LoVo (cell line): ENCODE measurements at places on chromosomes 7 and 10.
A peak's percentile ranks its signal among the peaks of the same experiment; 100 is the strongest.

GRCh38 chr7:147199868-147200267 lies 1083.3 kb downstream of the CNTNAP2 start:
- no peak for DNase-seq

DNA sequence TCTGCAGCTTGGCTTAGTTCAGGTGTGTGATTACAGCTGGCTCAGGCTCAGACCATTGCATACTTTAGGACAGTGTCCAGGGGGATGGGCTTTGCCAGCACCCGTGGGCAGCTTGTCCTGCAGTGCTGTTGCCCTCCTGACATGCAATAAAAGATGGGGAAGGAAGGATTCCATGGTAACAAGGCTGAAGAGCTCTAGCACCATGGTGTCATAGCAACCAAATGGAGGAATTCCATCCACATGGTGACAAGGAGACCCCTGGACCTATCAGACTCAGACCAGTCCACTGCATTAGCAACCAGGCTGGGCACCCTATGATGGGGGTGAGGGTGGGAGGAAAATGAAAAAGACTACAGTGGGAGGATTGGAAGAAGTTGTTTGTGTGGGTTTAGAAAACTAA lies 49.9 kb downstream of the SORCS3 start:
- DNase-seq, result no peak

DNA sequence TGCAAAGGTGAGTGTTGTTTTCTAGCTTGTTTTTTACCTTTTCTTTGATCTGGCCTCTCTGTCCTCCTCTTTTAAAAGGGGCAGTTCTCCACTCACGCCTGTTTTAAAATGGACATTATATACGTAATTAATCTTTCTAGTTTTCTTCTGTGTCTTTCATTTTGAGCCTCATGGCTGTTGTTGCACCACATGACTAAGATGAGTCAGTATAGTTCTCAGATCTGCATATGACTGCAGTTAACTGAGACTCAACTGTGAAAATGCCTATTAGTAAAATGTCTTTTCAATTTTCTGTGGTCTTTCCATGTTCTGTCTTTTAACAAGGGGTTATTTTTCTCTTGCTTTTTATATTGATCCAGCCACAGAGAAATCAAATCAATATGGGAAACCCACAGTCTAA lies 296.1 kb downstream of the CDK14 start:
- no peak for DNase-seq

- DNase-seq, result no peak
Measured at GRCh38 chr10:96902731-96903358, 70.7 kb downstream of the LCOR start.

DNA sequence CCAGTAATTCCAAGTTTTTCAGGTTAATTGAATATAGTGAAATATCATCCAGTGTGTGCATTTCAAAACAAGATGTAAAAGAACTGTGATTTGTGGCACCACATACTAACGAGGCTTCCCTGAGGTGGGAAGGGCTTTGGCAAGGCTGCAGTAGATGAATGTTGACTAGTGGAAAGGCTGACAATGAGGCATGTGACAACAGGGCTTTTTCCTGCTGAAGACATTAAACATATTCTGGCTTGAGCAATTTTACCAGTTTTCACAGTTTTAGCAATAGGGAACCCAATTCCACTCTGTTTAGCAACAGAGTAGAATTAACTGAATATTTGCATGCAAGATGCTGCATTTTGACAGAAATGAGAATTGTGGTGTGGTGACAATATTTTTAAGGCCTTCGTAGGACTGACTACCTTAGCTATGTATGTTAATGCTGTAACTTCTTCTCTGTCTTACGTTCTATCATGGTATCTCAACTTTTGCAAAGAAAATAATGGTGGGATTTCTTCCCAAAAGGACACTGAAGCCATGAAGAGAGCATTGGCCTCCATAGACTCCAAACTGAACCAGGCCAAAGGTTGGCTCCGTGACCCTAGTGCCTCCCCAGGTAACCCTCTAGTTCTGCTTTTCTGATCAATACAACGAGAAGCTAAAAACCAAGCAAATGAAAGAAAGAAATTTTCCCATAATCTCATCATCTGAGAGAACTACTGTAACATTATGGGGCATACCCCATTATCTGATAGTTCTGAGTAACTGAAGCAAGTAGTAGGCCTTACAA lies 68.5 kb downstream of the AP3M1 start:
- DNase-seq, result no peak

DNA sequence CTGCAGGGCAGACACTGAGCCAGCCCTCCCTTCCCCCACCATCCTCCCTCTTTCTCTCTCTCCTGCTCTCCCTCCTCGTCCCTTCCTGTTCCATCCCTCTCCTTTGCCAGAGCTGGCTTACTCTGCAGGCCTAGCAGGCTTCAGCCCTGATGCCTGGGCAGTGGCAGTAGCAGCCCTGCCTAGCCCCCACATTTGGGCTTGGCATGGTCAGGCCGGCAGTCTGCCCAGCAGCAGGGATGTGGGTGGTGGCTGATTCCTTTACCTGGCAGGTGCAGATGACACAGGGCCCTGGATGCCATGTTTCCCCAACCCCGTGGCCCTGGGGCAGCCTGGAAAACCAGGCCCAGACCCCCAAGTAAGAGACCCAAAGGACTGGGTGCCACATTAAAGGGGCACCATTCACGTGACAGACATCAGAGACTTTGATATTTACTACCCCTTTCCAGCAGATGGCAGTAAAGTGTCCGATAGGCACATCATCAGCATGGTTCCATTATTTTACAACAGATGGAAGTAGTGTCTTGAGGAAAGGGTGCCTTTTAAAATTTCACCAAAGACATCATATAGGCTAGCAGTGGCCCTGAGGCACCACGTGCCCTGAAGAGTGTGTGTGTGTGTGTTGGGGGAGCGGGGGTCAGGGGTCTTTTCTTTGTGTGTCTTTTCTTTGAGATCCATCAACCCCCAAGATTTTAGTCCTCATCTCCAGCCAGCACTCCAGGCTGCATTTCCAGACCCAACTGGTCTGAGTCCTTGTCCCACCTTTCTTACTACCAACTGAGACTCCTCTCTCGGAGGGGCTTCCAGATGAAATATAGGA lies 5.9 kb downstream of the KCP start:
- DNase-seq, result peak; percentile 68

- no peak for DNase-seq
Measured at GRCh38 chr10:114801411-114801813, 20.2 kb upstream of the FHIP2A start.
